Left kidney (tissue), 8 donors: ENCODE measurements at places on chromosomes 3 and 15. TPM values are rescaled to one million over a fixed set of nuclear protein-coding genes. Genes with fewer than 3 reads are reported as not detected.

Gene POPDC2
- 7.7 TPM for polyA plus RNA-seq

Gene XCR1
- 0.15 TPM for polyA plus RNA-seq

Gene PSMA4
- polyA plus RNA-seq: 268 TPM

Gene SLC35G2
- polyA plus RNA-seq: 5.1 TPM

Gene CHRFAM7A
- 6.9 TPM for polyA plus RNA-seq

Gene SAXO2
- polyA plus RNA-seq: 8.0 TPM

Gene DNAH12
- 3.0 TPM for polyA plus RNA-seq

Gene SHF
- 15.6 TPM for polyA plus RNA-seq

Gene GREM1
- polyA plus RNA-seq: 0.52 TPM

Gene WDR93
- 3.7 TPM for polyA plus RNA-seq

Gene ERICH6
- polyA plus RNA-seq: 1.0 TPM

Gene CHRD
- polyA plus RNA-seq: 10.6 TPM

Gene TGM5
- not detected for polyA plus RNA-seq

Gene CDC25A
- polyA plus RNA-seq: 14.1 TPM

Gene HES1
- polyA plus RNA-seq: 65.2 TPM

Gene SKOR1
- polyA plus RNA-seq: 0.70 TPM

Gene CRYGS
- 11.6 TPM for polyA plus RNA-seq
